ENCODE measurements at places on chromosomes 6 and 20.
A peak's percentile ranks its signal among the peaks of the same experiment; 100 is the strongest.

DNA sequence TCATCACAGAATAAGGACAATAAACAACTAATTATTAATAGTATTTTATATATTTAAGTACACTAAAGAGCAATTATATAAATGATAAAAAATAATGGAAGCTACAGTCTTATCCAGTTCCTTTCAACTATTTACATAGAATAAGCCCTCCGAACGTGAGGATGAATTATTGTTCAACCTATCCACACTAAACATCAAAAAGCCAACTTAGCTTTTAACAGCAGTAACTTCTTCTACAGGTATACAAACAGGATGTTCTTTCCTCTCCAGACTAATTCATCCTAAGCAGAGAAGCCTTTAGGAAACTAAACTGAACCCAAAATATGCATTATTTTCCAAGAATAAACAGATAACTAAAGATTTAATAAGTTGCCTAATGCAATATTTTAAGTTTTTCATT, 2.3 kb downstream of the FKBP5 start:
- no peak for DNase-seq

- DNase-seq, result no peak
These were observed 19.5 kb downstream of the KATNA1 start for GRCh38 chr6:149628875-149629510.

- DNase-seq, result no peak
These were observed 89.1 kb upstream of the RIPOR2 start for GRCh38 chr6:25024821-25025220.

DNA sequence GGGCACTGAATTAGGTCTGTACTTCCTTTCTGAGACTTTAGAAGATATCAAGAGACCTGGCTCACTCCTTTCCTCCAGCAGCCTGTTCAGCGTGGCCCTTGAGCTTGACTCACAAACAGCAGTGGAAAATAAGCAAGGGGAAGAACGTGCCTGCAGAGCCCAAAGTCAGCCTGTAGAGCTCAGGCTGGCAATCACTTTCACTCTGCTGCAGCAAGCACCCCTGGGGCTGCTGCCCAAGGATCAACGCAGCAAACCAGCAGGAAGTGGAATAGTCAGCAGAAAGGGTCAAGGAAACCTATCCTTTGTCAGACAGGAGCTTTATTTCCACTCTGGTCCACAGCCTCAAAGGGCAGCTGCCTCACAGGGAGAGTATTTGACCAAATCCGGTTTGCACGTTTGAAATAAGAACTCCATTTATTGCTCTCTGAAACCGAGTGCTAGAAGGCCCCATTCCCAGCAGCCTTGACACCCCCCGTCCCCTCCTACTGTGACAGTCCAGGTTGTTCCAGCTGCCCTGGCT, 77.4 kb downstream of the PRDM1 start:
- DNase-seq, result peak; percentile 40

DNA sequence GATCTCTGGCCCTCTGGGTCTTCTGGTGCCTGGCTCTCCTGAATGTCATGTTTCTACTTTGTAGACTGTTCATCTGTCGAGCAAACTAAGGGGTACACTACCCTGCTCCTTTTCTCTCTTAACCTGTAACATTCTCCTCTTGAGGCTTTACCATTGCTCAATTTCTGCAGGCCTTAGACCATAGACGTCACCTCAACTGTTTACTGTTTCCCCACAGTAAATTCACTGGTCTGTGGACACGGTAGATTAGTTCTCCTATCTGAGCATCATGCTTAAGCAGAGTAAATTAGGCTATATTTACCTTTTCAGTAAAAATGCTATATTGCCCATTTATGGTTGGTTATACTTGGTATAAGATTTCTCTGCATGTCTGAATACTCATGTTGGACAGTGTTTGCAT, 40.5 kb downstream of the MCM8 start:
- DNase-seq, result no peak

- peak; percentile 65 for DNase-seq
These were observed 412.8 kb downstream of the CDC5L start for GRCh38 chr6:44800171-44800783.

GRCh38 chr6:30942338-30943060, 1.7 kb downstream of the MUCL3 start:
- DNase-seq, result peak; percentile 82

- no peak for DNase-seq
These were observed 4.0 kb downstream of the ZSWIM3 start for GRCh38 chr20:45861221-45862075.

- DNase-seq, result no peak
These were observed 217.8 kb upstream of the CCN2 start for GRCh38 chr6:132168961-132169360.

DNA sequence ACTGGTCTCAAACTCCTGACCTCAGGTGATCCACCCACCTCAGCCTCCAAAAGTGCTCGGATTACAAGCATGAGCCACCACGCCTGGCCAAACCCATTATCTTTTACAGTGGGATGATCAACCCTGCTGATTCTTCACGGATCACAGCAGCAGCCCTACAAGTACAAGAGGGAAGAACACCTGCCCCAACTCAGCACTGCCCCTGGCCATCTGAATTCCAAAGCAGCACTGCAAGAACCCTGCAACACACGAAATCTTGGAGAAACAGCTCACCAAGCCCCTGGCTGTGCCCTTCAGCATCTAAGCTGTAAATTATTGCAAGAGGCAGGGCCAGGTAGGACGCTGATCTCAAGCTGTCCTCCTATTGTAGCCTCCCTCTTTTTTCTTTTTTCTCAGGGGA, 54.5 kb upstream of the MC3R start:
- no peak for DNase-seq

DNA sequence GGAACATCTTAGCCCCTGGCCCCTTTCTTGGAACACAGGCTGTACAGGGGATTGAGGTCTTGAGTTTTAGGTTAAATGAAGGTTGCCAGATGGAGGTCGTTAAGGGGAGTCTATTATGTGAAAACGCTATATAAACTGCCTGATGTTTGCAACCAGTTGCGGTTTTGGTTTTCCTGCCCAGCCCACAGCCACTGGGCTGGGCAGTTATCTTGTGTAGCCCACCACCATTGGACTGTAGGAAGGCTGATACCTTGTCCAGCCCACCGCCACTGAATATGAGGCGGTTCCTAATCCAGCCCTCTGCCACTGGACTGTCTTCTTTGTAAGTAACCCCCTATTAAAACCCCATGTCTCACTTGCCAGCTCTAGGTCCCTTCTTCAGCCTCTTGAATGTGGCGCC, 42.3 kb upstream of the COL21A1 start:
- no peak for DNase-seq

- DNase-seq, result no peak
These were observed 8.7 kb upstream of the DSP start for GRCh38 chr6:7532821-7533220.

DNA sequence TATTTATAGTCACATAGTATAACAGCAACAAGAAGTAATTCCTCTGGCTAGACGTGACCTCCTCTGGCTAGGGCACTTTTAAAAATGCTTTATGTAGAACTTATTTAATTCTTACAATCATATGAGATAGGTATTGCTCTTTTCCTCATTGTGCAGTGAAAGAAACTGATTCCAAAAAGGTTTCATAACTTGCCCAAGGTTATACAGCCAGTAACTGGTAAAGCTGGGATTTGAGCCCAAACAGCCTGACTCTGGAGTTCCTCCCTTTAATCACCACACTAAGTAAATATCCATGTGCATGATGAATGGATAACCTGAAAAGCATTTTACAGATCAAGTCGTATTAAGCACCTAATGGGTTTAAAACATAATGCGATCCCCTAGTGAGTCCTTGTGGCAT, 214.6 kb downstream of the PRL start:
- no peak for DNase-seq

DNA sequence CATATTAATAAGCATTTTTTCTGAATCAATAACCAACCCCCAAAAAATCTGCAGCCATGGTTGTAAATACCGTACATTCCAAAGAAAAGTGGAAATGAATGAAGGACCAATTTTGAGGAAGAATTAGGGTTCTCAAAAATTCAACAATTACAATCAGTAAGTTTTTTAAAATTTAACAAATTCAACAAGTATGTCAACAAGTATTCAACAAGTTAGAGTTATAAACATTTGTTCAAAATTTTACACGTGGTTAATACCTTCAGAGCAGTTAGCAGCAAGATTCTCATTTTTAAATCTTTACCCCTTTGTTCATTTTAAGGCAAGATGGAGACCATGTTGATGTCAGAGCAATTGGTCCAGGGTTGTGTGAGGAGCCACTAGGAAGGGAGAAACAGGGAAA, 27.6 kb upstream of the ANKEF1 start:
- DNase-seq, result no peak

GRCh38 chr6:22738194-22738593, 168.8 kb downstream of the HDGFL1 start:
- DNase-seq, result no peak

GRCh38 chr6:140360651-140361050, 986.2 kb upstream of the CITED2 start:
- no peak for DNase-seq

- no peak for DNase-seq
These were observed 183.9 kb downstream of the DLL1 start for GRCh38 chr6:170106906-170107525.

- no peak for DNase-seq
These were observed 45.3 kb downstream of the ZMYND8 start for GRCh38 chr20:47311211-47311610.

DNA sequence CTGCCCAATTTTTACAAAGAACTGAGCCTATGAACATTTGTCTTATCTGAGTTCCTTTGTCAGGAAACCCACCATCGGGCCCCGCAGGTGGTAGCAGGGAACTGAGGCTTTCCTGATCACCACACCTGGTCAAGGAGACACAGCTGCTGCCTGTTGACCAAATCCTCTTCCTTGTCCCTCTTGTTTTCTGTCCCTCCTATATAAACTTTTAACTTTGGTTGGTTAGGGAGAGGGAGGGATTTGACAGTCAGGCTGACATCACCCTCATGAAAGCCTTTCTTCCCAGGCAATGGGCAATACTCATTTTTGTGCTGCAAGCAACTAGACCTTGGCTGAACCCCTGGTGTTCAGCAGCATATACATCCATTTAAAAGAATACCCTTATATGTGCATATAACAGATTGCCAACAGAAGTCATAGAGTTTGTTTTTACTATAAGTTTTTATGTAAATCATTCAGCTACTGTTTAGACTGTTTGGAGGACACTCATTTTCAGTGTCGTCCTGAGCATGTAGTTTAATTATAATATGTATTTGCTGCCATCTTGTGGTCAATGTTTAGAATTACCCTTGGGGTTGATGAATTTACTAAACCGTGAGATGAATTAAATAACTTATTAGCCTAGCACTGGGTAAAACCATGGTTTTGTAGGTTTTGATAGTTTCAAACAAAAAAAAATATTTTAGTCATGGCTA, 17.0 kb downstream of the CRISP1 start:
- DNase-seq, result peak; percentile 83

DNA sequence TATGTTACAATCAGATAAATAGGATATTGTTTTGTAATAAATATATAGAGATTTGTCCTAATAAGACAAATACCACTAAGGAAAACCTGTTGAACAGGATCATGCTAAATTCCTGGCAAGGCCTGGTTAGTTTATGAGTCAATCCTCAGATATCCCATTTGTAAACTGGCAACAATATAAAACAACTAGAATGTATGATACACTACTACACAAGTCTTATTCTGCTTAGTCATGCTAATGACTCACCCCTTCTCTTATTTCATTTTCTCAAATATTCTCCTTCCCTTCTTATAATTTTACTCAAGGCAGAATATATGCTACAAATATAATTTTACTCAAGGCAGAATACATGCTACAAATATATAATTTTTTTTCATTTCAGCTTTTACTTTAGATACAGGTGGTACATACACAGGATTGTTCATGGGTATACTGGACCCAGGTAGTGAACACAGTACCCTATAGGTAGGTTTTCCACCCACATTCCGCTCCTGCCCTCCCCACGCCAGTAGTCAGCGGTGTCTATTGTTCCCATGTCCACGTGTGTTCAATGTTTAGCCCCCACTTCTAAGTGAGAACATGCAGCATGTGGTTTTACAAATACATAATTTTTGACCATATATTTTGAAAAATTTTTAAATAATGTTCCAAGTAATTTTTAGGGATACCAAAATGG, 6.3 kb downstream of the OSER1 start:
- DNase-seq, result peak; percentile 92

DNA sequence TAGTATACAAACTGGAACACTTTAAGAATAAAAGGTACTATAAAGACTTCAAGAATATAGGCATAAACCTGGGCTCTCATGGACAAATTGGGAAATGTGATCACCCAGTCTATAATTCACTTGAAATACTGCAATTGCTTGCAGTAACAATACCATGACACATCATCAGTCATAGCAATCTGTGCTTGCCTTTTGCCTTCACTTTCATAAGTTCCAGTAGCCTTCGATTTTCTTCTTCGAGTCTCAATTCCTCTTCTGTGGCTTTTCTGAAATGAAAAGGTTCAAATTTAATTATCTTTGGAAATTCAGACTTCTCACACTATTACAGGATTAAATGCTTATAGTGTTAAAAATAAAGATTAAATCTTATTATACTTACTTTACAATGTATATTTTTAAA, 96.3 kb upstream of the ZBTB24 start:
- DNase-seq, result no peak

DNA sequence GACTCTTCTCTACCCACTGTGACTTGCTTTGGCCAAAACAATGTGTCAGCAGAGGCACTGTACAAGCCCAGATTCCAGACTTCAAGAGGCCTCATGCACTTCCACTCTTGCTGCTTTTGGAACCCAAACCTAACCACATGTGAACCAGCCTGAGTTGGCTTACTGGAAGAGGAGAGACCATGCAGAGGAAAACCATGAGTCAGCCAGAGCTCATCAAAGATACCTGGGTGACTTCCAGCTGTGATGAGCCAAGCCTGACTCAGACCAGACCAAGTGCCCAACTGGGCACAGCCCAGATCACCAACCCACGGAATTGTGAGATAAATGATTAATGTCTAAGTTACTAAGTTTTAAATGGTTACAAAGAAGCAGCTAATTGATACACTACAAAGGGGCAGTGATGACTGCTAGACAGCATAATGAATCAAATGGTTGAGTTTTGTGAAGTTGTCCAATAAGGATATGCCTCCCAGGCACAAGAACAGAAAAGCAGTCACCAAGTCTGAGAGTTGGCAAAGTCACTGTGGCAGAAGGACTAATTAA, 16.2 kb upstream of the BEND6 start:
- DNase-seq, result peak; percentile 85

- DNase-seq, result no peak
These were observed 41.0 kb upstream of the COL21A1 start for GRCh38 chr6:56288347-56288746.

GRCh38 chr20:61352346-61353260, 100.5 kb downstream of the CDH4 start:
- DNase-seq, result no peak

- no peak for DNase-seq
These were observed 200.0 kb upstream of the DTNBP1 start for GRCh38 chr6:15862810-15863209.

GRCh38 chr20:11753155-11753554, 164.5 kb upstream of the BTBD3 start:
- DNase-seq, result no peak

- no peak for DNase-seq
These were observed 13.1 kb upstream of the CST7 start for GRCh38 chr20:24935766-24936525.

DNA sequence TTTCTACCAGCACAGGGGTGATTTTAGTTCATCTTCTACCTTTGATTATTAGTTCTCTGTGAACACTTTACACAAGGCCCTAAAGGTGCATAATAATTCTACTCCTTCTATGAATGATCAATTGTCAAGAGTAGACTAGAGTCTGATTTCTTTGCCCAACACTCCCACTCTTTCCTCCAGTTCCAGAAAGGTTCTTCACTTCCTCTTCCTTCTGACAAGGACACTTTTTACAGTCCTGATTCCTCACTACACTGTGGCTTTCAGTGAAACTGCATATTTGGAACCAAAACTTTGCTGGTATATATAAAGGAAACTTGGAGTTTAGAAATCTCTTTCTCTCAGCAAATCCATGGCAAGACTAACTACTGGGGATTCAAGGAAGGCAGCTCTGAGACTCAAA, 10.6 kb upstream of the RSPO3 start:
- no peak for DNase-seq
